ENCODE measurements at places on chromosomes 5 and 9. TPM values are rescaled to one million over a fixed set of nuclear protein-coding genes. Genes with fewer than 3 reads are reported as not detected.

DNA sequence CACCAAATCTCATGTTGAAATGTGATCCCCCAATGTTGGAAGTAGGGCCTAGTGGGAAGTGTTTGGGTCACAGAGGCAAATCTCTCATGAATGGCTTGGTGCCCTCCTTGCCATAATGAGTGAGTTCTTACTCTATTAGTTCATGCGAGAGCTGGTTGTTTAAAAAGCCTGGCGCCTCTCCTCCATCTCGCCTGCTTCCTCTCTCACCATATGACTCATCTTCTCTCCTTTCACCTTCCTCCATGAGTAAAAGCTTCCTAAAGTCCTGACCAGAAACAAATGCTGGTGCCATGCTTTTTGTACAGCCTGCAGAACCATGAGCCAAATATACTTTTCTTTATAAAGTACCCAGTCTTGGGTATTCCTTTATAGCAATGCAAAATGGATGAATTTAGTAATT lies 20.9 kb upstream of the ARHGAP26 start:
- no peak for DNase-seq

DNA sequence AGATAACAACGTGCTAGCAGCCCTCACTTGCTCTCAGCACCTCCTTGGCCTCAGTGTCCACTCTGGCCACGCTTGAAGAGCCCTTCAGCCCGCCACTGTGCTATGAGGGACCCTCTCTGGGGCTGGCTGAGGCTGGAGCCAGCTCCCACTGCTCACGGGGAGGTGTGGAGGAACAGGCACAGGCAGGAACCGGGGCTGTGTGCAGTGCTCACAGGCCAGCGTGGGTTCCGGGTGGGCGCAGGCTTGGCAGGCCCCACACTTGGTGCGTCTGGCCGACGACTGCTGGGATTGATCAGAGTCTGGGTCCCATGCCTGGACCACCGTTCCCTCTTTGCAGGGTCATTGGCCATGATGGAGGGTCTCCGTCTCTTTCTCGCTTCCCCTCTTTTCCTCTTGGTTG lies 194.3 kb upstream of the GRAMD2B start:
- no peak for DNase-seq

- DNase-seq: no peak
Observed at GRCh38 chr9:8366161-8366926, 566.8 kb upstream of the DMAC1 start.

- DNase-seq: no peak
Observed at GRCh38 chr9:75064307-75065025, 23.5 kb downstream of the NMRK1 start.

Gene CD14
- polyA plus RNA-seq: 0.19 TPM
